Neural progenitor cell (in vitro differentiated cells): ENCODE measurements at places on chromosomes 16 and 17.

- DNase-seq: peak; percentile 87
Measured at GRCh38 chr17:64411999-64412771, 21.5 kb upstream of the PECAM1 start.

DNA sequence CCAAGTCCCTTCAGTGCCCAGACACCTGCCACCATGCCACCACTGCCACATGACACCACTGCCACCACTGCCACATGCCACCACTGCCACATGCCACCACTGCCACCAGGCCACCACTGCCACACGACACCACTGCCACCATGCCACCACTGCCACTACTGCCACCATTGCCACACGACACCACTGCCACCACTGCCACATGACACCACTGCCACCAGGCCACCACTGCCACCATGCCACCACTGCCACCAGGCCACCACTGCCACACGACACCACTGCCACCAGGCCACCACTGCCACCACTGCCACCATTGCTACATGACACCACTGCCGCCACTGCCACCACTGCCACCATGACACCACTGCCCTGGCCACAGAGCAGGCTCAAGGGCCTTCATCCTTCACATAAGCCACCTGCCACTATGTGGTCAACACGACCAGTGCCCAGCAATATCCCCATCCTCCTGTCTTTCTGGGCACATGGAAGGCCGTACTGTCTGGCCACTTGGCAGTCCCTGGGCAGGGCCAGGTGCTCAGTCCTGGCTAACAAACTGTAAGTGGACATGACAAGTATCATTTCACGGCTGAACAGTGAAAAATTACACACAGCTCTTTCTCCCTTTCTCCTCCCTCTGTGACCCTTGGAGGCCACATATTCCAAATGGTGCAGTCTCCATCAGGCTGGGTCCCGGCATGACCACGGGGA lies 33.1 kb downstream of the ABR start:
- DNase-seq: no peak

- peak; percentile 46 for DNase-seq
Measured at GRCh38 chr16:30142672-30143346, 19.8 kb upstream of the MAPK3 start.

DNA sequence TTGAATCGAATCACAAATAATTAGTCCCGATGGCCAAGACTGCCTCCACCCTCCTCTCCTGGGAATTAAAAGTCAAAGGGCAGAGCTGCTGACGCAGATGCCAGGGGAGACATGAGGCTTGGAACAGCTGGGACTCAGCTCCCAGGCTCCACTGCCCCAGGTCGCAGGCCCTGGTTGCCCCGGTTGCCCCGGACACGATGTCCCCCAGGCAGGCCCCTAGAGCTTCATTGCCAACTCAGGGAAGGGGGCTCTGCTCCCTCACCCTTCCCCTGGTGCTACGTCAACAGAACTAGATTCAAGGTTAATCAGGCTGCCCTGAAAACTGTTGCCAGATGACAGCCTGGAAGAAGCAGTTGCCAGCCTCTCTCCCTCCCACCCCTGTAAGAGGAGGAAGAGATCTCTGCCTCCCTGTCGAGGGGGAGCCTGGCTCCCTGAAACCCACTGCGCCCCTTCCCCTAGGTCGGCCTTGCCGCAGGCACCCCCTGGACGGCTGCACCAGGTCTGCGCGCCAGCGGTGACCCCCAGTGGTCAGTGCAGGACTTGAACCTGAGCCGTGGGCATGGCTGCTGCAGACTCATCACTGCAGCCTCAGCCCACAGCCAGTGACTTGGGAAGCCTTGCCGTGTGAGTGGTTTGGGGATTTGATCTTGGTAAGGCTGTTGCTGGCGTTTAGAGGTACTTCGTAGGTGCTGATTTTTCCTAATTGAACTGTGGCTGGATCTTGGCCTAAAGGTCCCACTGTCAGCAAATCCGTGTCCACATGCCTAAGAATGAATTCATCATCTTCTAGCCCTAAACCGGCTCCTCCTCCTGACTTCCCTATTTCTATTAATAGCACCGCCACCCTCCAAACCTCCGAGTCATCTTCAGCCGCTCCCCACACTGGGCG lies 84.1 kb upstream of the TOB1 start:
- DNase-seq: peak; percentile 69

DNA sequence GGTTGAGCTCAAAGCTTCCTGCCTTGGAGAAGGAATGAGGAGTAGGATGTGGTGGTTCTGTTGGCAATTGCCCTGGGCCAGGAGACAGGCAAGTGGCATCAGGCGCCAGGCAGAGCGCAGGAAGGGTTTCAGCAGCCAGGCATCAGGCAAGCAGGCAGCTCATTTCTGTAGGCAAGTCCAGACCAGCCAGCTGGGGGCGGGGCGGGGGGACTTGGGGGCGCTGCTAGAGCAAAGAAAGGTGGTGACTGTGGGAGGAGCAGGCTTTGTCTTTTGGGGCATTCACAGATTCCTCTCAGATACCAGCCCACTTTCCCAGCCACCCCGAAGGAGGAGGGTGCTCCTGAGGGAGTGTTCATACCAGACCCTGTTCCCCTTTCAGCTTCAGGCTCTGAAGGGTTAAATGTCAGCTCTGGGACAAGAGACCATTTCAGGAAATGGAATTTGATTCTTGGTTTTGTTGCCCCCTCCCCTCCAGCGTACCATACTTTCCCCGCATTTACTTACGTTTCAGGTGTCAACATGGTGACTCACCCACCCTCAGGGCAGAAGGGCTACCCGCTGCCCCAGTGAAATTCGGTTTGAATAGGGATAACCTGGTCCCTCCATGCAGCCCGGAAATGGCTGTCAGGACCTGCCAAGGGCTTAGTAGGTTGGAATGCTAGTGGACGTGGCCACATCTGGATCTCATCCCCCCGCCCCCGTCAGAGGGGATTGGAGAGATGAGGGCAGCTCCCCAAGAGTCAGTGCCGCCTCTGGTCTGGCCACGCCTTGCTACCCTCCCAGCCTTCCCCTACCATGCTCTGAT lies 13.2 kb downstream of the NGFR start:
- peak; percentile 72 for DNase-seq

GRCh38 chr17:36629252-36629847 lies 28.0 kb downstream of the MRM1 start:
- DNase-seq: peak; percentile 85

DNA sequence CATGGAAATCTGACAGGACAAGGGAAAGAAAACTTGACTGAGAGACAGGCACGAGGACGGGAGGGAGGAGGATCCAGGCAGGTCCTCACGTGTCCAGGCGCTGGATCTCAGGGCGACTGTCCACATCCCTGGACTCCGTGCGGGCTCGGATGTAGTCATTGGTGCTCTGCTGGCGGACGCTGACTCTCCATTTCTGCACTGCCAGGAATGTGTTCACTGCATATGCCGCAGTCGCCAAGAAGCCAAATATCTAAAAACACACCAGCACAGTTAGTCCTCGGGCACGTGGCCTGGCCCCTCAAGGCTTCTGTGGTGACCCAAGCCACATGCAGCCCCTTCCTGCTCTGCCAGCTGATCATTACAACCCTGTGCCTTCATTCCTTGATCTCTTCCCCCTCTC lies 17.5 kb downstream of the CMTM3 start:
- no peak for DNase-seq

DNA sequence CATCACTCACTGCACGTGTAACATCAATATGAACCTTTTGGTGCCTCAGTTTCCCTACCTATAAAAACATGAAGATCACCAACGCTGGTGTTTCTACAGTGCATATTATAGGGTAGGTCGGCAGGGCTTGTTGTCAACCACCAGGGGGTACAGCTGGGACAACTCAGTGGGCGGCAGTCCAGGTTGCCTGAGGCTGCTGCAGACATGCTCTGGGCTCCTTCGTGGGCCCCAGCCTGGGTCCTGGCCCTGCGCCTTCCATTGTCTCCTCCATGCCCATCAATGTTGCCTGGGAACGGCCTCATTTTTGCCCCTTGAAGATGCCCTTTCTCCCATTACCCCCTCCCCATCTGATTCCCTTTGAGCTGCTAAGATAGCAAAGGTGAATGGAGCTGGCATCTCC lies 89.8 kb downstream of the GSG1L start:
- DNase-seq: no peak

- DNase-seq: no peak
Measured at GRCh38 chr16:10386517-10387100, 748 bp downstream of the ATF7IP2 start.

GRCh38 chr16:66481943-66482390 lies 54.9 kb downstream of the BEAN1 start:
- no peak for DNase-seq

DNA sequence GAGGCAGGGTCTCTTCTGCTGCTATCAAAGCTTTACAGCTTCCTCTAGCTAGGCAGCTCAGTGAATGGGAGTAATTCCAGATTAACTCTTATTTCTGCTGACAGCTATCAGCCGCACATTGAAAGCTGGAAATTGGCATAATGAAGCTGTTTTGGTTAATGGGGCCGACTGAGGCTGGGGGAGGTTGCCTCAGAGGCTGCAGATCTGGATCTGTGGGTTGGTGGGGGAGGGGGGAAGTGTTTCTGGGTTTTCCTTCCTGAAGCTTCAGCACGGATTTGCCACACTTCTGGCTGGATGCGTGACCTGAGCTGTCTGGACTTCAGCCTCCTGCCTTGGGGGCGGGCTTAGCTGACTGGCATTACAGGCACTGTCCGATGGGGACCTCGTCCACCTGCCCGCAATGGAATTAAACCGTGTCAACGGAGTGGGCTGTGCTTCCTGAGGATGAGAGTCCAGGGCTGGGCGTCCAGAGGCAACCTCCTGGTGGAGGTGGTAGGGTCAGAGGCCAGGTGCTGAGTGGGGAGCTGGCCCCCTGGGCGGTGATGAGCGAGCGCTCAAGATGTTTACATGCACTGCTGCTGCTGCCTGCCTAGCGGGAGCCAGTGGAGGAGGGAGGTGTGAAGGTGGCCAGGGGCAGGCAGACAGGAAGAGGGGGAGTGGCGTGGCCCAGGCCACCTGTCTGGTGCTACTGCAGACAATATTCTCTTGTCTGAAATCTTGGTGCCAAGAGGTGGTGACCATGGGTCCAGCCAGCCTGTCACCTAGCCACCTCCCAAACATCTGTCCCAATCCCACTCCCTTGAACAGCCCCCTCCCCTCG lies 6.7 kb upstream of the ABCC3 start:
- peak; percentile 66 for DNase-seq

DNA sequence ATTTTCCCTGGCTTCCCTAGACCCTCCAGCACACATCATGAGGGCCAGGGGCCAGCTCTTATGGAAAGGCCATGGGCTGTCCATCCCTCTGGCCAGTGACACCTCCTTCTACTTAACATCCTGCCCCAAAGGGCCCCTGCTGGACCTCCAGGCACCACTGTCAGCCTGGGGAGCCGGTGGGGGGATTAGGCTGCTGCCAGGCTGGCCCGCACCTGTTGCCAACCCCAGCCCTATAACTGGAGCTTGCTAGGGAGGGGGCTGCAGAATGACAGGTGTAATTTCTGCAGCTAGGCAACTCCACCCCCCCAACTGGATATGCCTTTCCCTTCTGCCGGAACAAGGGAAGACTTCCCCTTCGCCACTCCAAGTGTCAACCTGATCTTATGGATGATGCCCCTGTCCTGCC lies 12.5 kb downstream of the RARA start:
- DNase-seq: no peak

GRCh38 chr16:77680496-77680895 lies 41.8 kb upstream of the NUDT7 start:
- no peak for DNase-seq

GRCh38 chr17:6064868-6065267 lies 5.3 kb upstream of the WSCD1 start:
- no peak for DNase-seq

DNA sequence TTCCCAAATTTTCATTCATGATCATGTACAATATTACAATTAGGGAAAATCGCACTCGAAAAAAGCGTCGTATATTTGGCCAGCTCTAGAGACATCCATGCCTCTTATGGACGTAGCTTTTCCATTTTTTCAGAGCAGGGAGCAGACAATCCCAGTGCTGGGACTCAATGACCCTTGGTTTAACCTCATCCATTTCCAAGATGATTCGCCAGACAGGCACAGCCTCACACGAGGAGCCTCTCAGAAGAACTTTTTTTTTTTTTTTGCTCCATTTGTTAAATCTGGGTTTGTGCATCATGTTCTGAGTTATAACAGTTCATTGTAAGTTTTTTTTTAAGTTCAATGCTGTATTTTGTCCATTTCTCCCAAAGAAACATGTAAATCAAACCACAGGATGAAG lies 92.1 kb downstream of the ZDHHC7 start:
- DNase-seq: no peak

- no peak for DNase-seq
Measured at GRCh38 chr17:6494239-6494941, 50.1 kb downstream of the PIMREG start.

DNA sequence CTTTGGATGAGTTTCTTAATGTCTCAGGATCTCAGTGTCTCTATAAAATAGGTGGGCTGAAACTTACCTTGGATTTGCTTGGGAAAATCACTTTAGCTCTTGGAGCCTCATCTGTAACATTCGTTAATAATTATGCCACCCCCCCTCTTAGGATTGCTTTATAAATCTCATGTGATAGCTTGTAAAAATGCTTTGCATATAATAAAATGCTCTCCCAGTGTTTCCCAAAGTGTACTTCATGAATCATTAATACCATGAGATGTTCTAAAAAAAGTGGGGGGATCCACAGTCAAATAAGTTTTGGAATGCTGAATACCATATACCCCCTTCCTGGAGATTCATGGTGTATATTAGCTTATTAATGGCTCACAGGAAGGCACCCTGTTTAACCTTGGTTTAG lies 5.2 kb downstream of the KRT39 start:
- no peak for DNase-seq

- no peak for DNase-seq
Measured at GRCh38 chr16:57413733-57414132, 9.2 kb downstream of the CCL17 start.

GRCh38 chr16:68373528-68374245 lies 62.9 kb downstream of the PRMT7 start:
- DNase-seq: no peak

- DNase-seq: no peak
Measured at GRCh38 chr16:48082516-48082915, 73.3 kb downstream of the ABCC12 start.

DNA sequence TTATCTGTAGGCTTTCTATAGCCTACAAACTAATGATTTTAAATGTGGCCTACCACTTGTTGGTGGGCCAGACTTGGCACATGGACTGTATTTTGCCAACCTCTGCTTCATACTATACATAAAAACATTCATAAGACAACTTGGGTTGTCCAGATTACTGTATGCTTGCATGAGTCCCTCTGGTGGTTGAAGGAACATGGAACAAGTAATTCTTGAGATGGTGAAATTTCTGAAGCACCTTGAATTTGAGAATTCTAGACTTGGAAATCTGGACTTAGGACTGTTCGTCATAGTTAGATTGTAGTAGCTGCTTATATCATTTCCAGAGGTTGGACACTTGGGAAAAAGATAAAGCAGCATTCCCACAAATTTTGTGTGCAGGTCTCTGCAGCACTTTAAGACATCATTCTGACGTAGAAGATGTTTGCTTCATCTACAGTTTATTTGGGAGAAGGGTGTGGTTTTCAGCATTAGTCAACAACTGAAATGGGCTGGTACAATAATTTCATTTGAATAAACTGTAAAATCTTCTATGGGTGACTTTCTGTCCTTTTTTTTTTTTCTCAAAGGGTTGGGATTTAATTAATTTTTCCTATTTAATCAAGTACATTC lies 31.2 kb downstream of the NFATC3 start:
- DNase-seq: no peak
